ENCODE measurements at places on chromosomes 1 and 21.

DNA sequence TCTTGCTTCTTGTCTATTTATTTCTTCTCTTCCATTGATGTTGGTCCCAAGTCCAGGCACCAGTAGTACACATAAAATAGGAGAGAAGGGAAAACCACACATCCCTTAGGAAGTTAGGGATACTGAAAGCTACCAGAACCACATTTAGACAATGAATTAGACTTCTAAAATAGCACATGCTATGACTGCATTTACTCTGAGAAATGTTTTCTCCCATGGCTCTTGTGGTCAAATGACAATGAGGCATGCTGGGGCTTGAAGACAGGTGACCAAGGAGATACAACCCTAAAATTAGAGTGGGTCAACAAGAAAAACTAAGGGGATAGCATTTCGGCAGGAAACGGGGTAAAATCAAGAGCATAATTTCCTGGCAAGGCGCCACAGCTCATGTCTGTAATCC, 17.1 kb downstream of the MTOR start:
- no peak for DNase-seq

GRCh38 chr1:196481616-196482015, 126.6 kb downstream of the KCNT2 start:
- DNase-seq = no peak

GRCh38 chr1:172326136-172326535, 94.3 kb upstream of the C1orf105 start:
- no peak for DNase-seq

GRCh38 chr1:115929881-115930280, 46.4 kb upstream of the SLC22A15 start:
- DNase-seq = no peak

- no peak for DNase-seq
These were observed 31.1 kb downstream of the PIGP start for GRCh38 chr21:37041706-37042271.

DNA sequence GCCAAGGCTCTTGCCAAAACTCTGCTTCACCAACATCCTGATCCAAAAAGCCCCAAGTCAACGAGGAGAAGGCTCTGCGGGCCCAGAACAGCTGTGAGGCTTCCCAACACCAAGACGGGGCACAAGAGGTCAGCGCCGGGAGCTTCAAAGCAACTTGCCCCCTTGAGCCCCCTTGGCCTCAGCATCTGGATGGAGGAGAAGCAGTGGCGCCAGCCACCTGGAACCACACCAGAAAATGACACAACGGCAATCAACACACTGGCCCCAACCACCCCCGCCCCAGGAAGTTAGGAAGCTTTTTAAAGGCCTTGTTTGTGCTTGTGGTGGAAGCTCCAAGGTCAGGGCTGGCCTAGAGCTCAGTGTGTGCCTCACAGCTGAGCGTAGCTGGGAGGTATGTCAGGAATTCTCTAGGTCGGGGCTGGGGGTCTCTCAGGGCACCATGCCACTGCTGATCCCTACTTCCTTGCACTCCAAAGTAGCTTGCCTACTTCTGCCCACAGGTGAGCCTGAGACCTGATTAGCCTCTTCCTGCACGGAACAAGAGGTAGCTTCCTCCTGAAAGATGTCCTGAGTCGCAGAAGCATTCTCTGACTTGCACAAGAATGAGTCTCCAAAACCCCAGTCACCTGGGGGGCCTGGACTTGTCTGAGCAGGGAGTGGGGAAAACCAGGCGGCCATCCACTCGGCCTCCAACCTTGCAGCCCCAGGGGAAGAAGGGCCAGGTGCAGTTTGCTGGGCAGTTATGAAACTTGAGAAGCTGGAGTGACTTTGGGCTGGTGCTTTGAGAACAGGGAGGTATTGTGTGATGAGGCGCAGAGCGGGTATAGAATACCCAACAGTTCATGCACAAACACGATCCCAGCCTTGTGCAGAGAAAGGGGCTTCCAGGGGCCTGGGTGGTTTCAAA, 9.7 kb upstream of the SRP9 start:
- no peak for DNase-seq

GRCh38 chr1:162215902-162216301, 146.4 kb downstream of the NOS1AP start:
- DNase-seq = no peak

- DNase-seq = no peak
These were observed 37.3 kb upstream of the LPAR3 start for GRCh38 chr1:84930329-84930728.

GRCh38 chr1:29651684-29652665, 415.7 kb downstream of the PTPRU start:
- no peak for DNase-seq

DNA sequence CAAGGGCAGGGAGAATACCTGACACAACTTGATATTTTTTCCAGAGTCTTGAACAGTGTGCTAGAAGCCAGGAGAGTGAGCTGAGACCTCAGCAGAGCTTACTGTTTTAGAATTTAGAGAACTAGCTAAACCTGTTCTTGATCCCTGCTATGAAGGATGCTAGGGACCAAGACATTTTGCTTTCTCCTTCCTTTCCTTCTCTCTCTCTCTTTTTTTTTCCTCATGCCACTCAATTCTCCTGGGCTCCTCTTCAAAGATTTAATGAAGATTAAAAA, 99.0 kb downstream of the NGF start:
- no peak for DNase-seq

- no peak for DNase-seq
These were observed 328.6 kb upstream of the C1orf87 start for GRCh38 chr1:60402216-60402615.

GRCh38 chr1:9125325-9125724, 3.6 kb downstream of the GPR157 start:
- DNase-seq = no peak

- no peak for DNase-seq
These were observed 10.5 kb downstream of the C1orf198 start for GRCh38 chr1:230857822-230858221.

DNA sequence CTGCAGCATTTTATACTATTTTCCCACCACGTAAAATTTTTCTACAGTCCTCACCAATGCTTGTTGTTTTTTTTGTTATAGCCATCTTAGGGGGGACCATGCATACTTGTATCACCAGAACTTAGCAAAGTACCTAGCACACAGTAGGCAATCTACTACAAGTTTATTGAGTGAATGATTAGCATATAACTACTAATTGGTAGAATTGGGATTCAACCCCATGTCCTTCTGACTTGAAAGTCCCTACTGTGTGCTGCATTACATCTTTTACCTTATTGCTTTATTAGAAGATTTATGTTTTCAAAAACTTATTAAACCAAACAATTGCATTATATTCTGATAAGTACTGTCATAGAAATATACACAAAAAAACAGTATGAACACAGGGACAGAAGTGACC, 92.1 kb downstream of the CEP350 start:
- no peak for DNase-seq

GRCh38 chr1:150150133-150151021, 661 bp downstream of the PLEKHO1 start:
- no peak for DNase-seq

GRCh38 chr1:31370565-31370964, 2.3 kb downstream of the FABP3 start:
- DNase-seq = no peak

GRCh38 chr21:41024746-41025254, 143.2 kb upstream of the BACE2 start:
- no peak for DNase-seq

DNA sequence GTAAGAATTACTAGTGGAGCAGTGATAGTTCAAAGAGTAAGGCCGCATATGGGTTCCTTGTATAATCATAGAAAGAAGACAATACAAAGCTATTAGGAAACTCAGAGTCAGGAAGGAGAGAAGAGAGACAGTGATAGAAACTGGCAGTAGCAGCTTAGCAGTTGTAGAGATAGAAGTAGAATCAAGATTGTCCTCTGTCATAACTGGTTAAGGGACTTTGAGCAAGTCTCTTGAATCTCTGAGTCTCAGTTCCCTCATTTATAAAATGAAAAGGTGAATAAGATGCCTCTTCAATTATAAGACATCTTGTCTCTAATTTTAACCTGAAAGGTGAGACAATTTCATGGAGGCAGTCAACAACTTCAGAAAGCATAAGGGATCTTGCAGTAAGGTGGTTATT, 6.5 kb upstream of the RALGPS2 start:
- DNase-seq = no peak

DNA sequence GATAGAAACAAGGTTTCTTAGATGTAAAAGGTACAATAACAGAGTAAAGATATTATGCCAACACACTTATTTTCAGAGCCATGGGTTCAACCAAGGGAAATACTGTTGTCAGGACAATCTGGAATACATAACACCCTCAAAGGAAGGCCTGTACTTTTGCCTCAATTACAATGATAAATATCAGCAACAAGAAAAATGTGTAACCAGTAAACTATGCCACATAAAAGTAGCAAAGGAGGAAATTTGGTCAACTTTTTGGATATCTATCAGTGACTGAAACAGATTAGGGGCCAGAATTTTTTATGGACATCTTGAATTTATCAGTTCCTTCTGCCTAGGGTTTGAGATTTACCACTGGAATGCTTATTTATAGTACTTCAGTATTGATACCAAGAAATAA, 24.6 kb upstream of the RAP1GAP start:
- no peak for DNase-seq

- no peak for DNase-seq
These were observed 30.9 kb downstream of the FAM163A start for GRCh38 chr1:179774000-179774399.

DNA sequence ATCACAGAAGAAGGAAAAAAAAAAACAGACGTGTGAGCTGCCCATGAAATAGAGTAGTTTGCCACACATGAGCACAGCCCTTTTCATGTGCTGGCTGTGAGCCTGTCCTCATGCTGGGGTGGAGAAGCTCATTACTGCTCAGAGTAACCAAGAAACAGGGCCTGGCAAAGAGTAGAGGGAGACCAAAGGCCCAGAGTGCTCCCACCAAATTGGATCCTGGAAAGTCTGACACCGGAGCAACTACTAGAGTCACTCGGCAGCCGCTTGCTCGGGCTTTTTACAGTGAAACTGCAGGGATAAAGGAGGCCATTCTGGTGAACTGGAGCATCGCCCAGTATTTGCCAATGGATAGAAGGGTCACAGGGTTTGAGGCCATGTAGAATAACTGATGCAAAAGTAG, 64.4 kb upstream of the BARHL2 start:
- DNase-seq = no peak

- DNase-seq = no peak
These were observed 141.4 kb upstream of the ARHGEF16 start for GRCh38 chr1:3312898-3313575.

Data from effector memory CD8-positive, alpha-beta T cell (primary cell).